ENCODE measurements at places on chromosomes 2 and 18. TPM values are rescaled to one million over a fixed set of nuclear protein-coding genes. Genes with fewer than 3 reads are reported as not detected.

GRCh38 chr2:181623159-181623558, 33.7 kb downstream of the CERKL start:
- no peak overlapping the region for H3K27ac ChIP-seq
- H3K36me3 ChIP-seq = no peaks in the 10 kb centered on the region
- no peak for DNase-seq

GRCh38 chr2:232142049-232142448, 180.5 kb downstream of the DIS3L2 start:
- H3K4me3 ChIP-seq = no peak overlapping the region
- no peaks in the 10 kb centered on the region for H3K27me3 ChIP-seq
- H3K27ac ChIP-seq = no peak overlapping the region
- DNase-seq = peak; percentile 46

DNA sequence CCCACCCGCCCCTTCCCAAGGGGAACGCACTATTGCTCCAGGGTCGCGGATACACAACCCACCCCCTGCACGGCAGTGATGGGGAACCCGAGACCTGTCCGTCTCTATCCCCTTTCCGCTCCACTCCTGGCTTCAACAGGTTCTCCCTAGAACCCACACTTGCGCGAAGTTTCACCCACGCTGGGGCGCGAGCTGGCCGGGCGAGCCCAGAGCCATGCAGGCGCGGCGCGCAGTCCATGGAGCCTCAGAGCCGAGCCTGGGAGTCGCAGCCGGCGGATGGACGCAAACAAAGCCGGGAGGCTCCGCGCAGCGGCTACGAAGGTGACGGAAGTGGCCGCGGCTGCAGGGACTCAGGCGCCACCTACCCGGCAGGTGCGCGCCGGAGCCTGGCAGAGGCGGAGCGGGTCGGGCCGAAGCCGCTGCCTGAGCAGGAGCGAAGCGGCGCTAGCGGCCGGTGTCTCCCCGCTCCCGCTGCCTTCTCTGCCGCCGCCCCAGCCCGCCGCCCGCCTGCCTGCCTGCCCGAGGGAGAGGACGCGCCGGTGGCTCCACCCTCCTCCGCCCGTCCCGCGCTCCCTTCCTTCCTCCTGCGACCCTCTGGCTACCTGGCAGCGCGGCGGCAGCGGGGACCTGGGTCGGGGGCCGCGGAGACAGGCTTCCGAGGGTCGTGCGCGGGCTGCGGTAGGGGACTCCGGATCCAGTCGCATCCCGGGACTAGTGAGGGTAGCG, 14.0 kb downstream of the ALPG start:
- H3K36me3 ChIP-seq = no peaks in the 10 kb centered on the region
- peaks cover 13% of the 10 kb centered on the region for H3K27me3 ChIP-seq
- H3K4me1 ChIP-seq = no peaks in the 10 kb centered on the region
- DNase-seq = no peak

DNA sequence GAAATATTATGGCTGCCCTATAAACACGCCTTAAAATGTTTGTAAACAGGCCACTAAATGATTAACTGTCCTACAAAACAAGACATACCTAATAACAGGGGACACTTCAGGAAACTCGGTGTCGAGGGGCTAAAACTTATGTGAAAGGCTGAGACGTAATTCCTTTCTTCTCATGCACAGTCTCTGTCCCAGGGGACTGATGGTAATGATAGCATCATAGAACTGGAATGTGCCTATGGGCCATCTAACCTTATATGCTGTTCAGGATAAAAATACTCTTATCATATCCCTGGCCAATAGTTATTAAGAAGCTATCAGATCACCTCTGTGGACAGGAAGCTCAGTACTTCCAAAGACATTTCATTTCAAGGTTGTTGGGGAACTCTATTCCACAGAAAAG, 252.6 kb upstream of the RASGRP3 start:
- peaks cover 18% of the 10 kb centered on the region for H3K4me1 ChIP-seq
- peaks cover 20% of the 10 kb centered on the region for H3K36me3 ChIP-seq
- no peak for DNase-seq
- H3K4me3 ChIP-seq = no peak overlapping the region
- H3K27me3 ChIP-seq = no peaks in the 10 kb centered on the region
- no peak overlapping the region for H3K27ac ChIP-seq

DNA sequence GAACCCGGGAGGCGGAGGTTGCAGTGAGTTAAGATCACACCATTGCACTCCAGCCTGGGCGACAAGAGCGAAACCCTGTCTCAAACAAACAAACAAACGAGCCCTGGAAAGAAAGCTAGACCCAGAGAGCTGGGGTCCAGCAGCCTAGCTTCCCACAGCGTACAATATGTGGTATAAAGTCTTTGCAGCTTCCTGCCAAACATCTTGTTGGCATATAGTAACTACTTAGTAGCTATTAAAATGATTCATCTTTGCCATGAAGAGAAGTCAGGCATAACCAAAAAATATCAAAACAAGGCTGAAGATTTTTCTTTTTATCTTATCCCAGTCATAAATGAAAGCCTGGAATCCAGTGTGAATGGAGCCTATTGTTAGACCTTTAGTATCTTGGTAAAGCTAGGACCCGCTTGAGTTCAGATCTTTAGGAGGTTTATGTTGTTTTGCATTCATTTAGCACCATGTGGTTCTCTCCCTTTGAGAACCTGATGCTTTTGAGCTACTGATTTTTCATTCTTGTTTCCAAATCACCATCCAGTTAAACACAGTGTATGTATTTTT, 139.7 kb upstream of the NOSTRIN start:
- H3K36me3 ChIP-seq = peaks cover 6% of the 10 kb centered on the region
- H3K27me3 ChIP-seq = no peaks in the 10 kb centered on the region
- peaks cover 7% of the 10 kb centered on the region for H3K4me1 ChIP-seq

DNA sequence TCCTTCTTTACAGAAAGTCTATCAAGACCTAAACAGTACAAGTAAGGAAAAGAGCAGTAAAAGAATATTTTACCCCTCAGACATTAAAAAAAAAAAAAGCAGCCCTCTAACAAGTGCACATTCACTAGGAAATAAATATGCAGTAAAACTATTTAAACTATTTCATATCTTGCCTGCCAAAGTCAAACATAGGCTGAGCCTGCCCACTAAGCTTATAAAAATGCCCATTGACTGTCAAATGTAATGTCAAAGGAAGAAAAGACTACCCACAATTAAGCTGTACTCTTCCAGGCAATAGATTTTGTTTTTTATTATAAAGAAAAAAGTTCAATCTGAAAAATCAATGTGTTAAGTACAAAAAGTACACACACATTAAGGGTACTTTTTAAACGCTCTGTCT, 11.8 kb downstream of the ALS2 start:
- peaks cover under 1% of the 10 kb centered on the region for H3K4me1 ChIP-seq

Gene ATP8B1
- 1.4 TPM for total RNA-seq

Gene VWC2L
- not detected for total RNA-seq

Gene NCKAP5
- total RNA-seq = not detected

Gene DYSF
- 2.0 TPM for total RNA-seq

Gene BBS5
- 9.0 TPM for total RNA-seq

Gene SPHKAP
- total RNA-seq = not detected
